Activated CD8-positive, alpha-beta memory T cell treated with anti-CD3 and anti-CD28 coated beads for 24 hours (primary cell): ENCODE measurements at places on chromosomes 3 and 15.

DNA sequence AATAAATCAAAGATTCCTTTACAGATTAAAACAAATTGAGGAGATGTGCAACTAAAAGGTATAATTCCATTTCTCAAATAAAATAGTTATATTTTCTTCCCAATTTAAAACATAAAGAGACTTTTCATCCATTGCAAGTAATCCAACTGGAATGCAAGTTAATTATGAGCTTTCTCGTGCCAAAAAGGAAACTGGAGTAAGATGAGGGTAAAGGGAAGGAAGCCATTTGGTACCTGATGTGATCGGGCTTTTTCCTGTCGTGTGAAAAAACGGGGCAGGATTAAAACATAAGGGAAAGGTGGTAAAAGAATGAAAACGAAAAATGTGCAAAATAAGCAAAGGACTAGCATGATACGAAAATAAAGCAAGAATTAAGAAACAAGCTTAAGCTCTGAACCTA, 41.8 kb upstream of the XXYLT1 start:
- no peak for DNase-seq

DNA sequence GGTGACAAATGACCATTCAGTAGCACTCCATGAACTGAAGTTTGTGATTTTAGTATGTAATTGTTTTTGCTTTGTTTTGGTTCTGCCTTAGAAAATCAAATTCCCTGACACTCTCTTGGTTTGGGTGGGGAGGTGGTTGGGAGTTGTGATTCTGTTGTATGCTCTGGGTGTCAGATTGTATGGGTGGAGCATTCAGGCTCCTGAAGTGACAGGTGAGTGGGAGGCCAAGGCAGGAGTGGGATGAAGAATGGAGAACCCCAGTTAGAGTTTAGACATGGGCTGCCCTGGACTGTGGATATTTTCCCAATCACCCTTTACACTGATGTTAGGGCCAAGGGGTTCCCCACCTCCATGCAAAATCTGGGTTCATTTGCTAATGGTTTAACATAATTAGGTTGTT, 83.6 kb downstream of the ARPP21 start:
- no peak for DNase-seq

- no peak for DNase-seq
These were observed 28.4 kb upstream of the LIMD1 start for GRCh38 chr3:45566196-45566595.

GRCh38 chr15:63473999-63474809, 30.2 kb upstream of the USP3 start:
- peak; percentile 73 for DNase-seq

GRCh38 chr15:96047255-96047931, 283.1 kb upstream of the NR2F2 start:
- DNase-seq = no peak

DNA sequence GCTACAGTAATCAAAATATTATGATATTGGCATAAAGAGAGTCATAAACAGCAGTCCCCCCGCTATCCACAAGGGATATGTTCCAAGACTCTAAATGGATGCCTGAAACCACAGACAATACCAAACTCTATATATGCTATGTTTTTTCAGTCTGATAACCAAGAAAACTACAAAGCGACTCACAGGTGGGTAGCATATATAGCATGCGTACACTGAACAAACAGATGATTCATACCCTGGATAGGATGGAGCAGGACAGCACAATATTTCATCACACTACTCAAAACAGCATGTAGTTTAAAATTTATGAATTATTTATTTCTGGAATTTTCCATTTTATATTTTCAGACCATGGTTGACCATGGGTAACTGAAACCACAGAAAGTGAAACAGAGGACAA, 87.0 kb upstream of the PPP2R3A start:
- no peak for DNase-seq

DNA sequence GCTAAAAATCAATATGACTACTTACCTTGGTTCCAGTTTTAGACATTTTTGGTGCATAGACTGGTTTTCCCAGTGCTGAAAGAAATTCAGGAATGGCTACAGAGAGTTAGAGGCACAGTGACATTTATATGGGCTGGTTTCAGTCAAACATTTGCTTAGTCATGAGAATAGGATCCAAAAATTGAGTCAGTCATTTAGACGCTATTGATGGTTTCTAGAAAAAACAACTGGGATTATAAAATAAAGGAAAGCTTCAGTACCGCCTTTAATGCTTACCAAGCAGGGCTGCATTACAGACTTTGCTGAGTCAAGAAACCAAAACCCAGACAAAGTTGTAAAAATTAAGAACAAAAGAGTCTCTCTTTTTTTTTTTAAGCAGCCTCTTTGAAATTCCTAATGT, at the start of gene CRYGS:
Gene CRYGS, minus strand, starts transcription at position 100 of the 400 bp plus-strand sequence. Its CDS starts 54 bp downstream, at position 46.
- no peak for DNase-seq

GRCh38 chr15:66919421-66919820, 146.0 kb upstream of the SMAD3 start:
- DNase-seq = no peak

- DNase-seq = no peak
These were observed 40.4 kb downstream of the CACNA1D start for GRCh38 chr3:53534676-53535400.

DNA sequence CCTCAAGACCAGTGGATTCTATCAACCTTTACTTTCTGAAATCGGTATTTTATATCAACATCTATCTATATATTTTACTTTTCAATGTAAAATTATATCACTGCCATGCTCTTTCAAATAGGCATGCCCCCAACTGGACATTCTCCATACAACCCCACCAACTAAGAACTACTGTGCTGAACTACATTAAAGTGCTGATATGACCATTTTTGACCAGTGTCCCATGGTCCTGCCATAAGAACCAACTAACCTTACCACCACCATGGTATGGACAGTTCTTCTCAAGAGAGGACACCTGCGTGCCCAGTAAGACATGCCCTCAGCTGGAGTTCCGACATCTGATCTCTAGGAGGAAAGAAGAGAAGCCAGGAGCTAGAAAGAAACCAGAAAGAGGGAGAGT, 15.6 kb downstream of the POMGNT2 start:
- no peak for DNase-seq

DNA sequence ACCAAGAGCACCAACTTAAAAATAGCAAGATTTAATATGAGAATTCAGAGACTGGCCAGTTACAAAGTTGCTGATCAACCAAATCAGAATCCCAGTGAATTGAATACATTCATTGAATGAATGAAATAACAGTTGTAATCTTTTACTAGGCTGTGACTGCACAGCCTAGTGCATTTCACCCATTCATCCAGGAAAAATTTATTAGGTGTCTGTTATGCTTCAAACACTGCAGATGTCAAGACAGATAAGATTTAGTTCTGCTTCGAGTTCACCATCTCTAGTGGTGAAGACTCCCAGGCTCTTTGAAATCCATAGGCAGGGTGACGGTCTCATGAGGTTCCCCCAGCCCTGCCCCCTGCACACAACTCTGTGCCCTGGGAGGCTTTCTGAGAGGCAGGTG, 28.9 kb downstream of the TGM4 start:
- DNase-seq = no peak

- no peak for DNase-seq
These were observed 319.4 kb upstream of the POU1F1 start for GRCh38 chr3:87595798-87596197.

GRCh38 chr3:144775551-144775950, 803.9 kb downstream of the DIPK2A start:
- DNase-seq = no peak

- no peak for DNase-seq
These were observed 133.2 kb downstream of the ARPP21 start for GRCh38 chr3:35772381-35773015.
